ENCODE measurements at places on chromosomes 16 and 17.

DNA sequence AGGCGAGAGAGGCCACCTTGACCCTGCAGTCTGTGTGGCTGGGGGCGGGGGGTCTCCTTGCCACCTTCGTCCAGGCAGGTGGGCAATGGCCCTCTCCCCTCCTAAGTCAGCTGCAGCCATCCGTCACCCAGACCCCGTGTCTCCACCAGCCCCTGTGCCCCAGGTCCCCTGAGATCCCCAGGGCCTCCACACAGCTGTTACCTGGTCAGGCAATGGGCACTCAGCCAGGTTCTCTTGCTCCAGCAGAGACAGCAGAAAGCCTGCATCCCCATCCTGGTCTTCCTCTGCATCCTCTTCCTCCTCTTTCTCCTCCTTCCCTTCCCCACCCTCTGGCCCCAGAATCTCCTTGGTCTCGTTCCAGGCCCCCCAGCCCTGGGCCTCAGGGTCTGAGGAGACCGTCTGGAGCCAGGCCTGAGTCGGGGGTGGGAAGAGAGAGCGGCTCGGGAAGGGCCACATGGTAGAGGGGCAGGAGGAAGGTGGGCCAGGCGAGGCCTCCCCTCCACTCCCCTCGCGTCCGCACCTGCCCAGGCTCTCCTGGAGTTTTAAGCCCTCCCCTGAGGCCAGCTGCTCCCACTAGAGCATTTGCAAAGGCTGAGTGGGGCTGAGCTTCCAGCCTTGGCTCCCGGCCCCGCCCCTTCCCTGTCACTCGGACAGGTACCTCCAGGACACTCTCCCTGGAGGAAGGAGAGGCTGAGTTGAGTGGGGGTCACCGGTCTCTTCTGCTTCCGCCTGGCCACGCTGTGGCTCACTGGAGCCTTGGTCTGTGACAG, at the start of gene PABPN1L:
Gene PABPN1L, minus strand, starts transcription at position 510 of the 770 bp plus-strand sequence. Its CDS starts 54 bp downstream, at position 456.
- DNase-seq = no peak

DNA sequence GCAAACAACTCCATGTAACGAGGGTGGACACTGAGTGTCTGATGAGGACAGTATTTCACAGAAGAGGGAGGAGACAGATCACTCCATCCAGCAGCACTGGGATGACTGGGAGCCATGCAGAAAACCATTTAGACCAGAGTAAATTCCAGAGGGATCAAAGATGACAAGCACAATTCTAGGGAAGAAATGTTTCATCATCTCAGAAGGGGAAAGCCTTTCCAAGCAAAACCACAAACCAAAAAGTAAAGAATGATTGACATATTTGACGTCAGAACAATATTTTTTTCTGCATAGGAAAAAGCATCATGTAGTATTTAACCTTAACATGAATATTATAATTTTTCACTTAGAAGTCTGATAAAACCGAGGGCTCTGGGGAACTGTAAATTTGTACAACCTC, 4.8 kb downstream of the DNASE1 start:
- DNase-seq = no peak

DNA sequence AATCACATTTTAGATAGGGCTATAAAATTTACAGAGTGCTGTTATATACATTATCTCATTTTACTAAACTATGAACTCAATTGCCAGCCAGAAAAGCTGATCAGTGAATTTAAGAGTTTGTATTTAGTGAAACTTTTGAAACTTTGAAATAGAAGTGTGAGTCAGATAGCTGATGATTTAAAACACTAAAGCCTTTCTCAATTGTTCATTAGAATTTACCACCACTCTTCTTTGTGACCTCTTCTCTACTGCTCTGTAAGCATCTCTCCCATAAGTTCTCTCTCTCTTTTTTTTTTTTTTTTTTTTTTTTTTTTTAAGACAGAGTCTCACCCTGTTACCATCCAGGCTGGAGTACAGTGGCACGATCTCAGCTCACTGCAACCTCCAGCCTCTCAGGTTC, 43.7 kb downstream of the GOSR1 start:
- DNase-seq = no peak

DNA sequence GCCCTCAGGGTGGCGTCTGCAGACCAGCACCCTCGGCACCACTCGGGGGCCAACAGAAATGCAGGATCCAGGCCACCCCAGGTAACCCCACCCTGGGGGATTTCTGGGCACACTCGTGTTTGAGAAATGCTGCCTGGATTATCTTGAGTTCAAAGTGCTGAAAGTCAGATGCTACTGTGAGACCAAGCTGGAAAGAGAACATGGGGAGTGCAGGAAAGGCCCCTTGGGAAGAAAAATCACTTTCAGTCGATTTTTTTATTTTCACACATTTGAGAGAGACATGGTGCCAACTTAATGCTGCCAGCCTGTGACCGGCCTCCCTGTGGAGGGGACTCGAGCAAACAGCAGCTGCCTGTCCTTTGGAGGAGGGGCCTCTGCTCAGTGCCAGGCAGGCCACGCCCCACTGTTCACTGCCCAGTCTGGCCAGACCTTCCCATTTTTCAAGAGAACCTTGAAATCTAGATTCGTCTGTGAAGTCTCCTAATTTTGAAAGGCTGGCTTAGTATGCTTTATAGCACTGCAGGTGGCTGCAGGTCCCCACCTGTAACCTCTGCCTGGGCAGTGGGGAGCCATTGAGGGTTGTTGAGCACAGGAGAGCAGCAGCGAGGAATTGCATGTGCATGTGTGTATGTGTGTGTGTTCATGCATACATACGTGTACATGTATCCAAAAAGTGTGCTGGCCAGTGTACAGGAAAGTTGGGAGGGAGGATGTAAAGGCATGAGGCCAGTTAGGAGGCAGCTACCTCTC, 70.7 kb upstream of the PLCG2 start:
- DNase-seq = peak; percentile 49

- no peak for DNase-seq
Observed at GRCh38 chr16:8776129-8776584, 21.3 kb downstream of the TMEM186 start.

DNA sequence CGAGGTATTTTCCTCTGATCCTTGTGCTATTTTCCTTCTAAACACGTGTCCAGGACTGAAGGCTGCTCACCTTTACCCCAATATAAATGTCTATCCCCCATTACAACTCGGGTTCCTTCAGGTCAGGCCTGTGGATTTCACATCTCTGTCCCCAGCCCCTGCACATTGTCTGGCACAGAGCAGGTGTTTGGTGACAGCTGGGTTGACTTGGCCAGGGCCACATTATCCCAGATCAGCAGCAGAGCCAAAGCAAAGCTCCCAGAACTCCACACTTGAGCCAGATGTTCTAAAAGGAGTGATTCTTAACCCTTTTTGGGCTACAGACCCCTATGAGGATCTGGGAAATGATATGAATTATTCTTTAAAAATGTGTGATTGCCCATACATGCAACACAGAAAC, 18.0 kb upstream of the SPATA32 start:
- no peak for DNase-seq

GRCh38 chr16:29710227-29711219, 31.5 kb downstream of the QPRT start:
- no peak for DNase-seq

Data from natural killer cell treated with Interleukin-12 subunit alpha and Interleukin-12 subunit beta and Interleukin-15 and Interleukin-18, amount 100 ng/mL, for 72 hours (primary cell).